ENCODE measurements at places on chromosomes 11 and 22. TPM values are rescaled to one million over a fixed set of nuclear protein-coding genes. Genes with fewer than 3 reads are reported as not detected.
A peak's percentile ranks its signal among the peaks of the same experiment; 100 is the strongest.

- DNase-seq, result no peak
- H3K27me3 ChIP-seq, result no peaks in the 10 kb centered on the region
- no peak overlapping the region for H3K4me3 ChIP-seq
- H3K36me3 ChIP-seq, result no peaks in the 10 kb centered on the region
These were observed 790.5 kb upstream of the LRRC4C start for GRCh38 chr11:42249956-42250355.

DNA sequence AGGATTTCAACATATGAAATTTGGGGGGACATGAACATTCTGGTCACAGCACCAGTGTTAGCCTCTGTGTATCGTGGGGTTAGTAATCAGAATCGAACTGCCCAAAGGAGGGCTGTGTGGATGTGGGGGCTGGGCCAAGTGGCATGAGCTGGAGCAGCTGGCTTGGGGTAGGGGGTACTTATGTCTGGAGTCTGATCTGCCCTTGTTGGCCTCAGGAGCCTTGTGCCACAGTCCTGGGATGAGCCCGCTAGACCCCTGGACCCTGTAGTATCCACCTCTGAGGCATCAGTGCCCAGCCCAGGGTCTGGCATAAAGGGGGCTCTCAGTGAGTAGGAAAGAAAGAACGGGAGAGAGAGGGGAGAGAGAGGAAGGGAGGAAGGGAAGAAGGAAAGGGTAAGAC is 67.3 kb downstream of the LRRC32 start:
- no peak overlapping the region for H3K4me3 ChIP-seq
- peaks cover 8% of the 10 kb centered on the region for H3K4me1 ChIP-seq
- no peak overlapping the region for H3K27ac ChIP-seq
- H3K36me3 ChIP-seq, result no peaks in the 10 kb centered on the region
- peaks cover under 1% of the 10 kb centered on the region for H3K27me3 ChIP-seq

DNA sequence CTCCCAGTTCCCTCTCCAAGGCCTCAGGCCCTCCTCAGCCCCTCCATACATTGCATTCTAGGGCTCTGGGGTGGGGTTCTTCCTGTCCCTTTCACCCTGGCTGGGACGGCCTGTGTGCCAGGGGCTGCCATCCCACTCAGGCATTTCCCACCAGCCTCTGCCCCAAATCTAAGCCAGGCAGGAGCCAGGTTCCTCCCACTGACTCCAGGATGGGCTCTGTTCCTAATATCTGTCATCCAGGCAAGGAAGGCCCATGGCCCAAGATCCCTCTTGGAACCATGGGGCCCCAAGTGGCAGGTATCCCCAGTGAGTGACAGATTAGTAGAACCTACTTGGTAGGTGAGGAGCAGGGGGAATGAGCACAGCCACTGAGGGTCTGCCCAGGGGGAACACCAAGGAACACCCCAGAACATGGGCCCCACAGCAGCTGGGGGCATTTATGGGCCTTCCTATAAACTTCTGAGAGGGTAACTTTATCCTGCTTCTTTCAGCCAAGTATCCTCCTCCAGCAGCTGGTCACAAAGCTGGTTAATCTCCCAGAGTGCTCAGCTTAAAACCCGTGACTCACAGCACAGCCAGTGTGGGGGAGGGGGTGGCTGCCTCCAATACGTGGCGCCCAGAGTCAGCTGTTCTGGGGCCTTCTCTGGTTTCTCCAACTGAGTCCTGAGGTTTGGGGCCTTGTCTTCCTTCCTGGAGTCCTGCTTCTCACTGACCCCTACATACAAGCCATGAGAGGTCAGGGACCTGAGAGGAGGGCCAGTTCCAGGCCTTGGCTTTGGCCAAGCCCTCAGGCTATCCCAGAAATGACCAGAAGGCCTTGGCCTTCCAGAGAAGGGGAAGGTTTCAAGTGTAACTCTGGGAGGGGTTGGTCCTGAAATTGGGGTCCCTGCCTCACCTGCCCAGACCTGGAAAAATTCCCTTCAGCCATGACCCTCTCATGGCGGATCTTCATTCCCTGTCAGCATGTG is 19.9 kb upstream of the MYOD1 start:
- peaks cover 10% of the 10 kb centered on the region for H3K4me1 ChIP-seq
- DNase-seq, result peak; percentile 44
- peaks cover 27% of the 10 kb centered on the region for H3K27me3 ChIP-seq
- H3K4me3 ChIP-seq, result no peak overlapping the region

Gene HOATZ
- not detected for total RNA-seq

- peaks cover 3% of the 10 kb centered on the region for H3K4me1 ChIP-seq
- H3K27ac ChIP-seq, result peak overlapping the region; percentile 47
- peaks cover 54% of the 10 kb centered on the region for H3K36me3 ChIP-seq
- H3K27me3 ChIP-seq, result no peaks in the 10 kb centered on the region
- no peak overlapping the region for H3K4me3 ChIP-seq
These were observed 33.7 kb downstream of the RNF121 start for GRCh38 chr11:71962428-71963038.

DNA sequence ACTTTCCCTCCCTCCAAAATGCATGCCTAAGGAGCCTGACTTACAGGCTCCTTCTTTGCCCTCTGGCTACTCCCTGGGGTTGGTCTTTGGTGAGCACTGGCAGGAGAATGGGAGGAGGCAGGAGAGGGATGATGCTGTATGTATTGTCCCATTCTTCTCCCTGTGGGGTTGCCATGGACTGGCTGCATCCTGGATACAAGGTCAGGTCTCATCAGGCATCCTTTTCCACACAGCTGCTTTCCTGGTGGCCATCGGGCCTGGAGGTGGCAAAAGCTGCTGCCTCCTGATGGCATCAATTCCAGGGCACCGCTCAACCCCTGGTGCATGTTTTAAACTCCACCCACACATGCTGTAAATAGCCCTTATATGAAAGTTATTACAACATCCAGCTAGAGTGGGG is 257.2 kb downstream of the ETS1 start:
- no peaks in the 10 kb centered on the region for H3K4me1 ChIP-seq
- no peak for DNase-seq
- H3K36me3 ChIP-seq, result no peaks in the 10 kb centered on the region

- H3K4me3 ChIP-seq, result no peak overlapping the region
- H3K27ac ChIP-seq, result no peak overlapping the region
- H3K4me1 ChIP-seq, result no peaks in the 10 kb centered on the region
- no peaks in the 10 kb centered on the region for H3K27me3 ChIP-seq
These were observed 13.5 kb downstream of the C11orf97 start for GRCh38 chr11:94525546-94526324.

Gene CCDC86
- 114 TPM for total RNA-seq

Gene OR8D4
- not detected for total RNA-seq

DNA sequence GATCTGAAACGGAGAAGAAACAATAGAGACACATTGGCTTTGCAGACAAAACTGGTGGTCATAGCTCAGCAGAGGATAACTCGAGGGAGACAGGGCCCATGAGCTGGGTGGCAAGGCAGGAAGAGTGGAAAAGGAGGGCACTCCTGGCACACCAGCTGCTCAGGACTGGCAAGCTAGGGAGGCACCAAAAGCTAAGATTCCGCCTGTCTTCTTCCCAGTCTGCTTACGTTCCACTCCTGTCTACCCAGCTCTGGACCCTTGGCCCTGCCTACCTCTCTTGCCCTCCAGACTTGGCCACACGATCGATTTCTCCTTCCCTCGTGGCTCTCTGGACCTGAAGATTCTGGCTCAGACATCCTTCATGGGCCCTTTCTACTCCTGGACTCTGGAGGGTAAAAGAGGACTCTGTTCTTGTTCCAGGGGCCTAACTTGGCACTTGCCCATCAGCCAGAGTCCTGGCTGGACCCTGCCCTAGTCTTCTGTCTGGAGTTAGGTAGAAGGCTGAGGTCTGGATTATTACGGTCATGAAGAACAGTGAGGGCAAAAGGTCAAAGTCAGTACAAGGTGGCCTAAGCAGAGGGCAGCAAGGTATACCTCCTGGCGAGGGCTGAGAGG is 115.2 kb upstream of the PITPNB start:
- H3K36me3 ChIP-seq, result no peaks in the 10 kb centered on the region
- H3K27me3 ChIP-seq, result no peaks in the 10 kb centered on the region
- H3K4me1 ChIP-seq, result peaks cover 24% of the 10 kb centered on the region
- H3K4me3 ChIP-seq, result no peak overlapping the region
- 0 out of 3 replicates have a peak overlapping the region, but pooled peaks have one; percentile 23 for H3K27ac ChIP-seq
- DNase-seq, result no peak

- no peak overlapping the region for H3K27ac ChIP-seq
- no peaks in the 10 kb centered on the region for H3K27me3 ChIP-seq
- DNase-seq, result no peak
- no peaks in the 10 kb centered on the region for H3K36me3 ChIP-seq
- H3K4me3 ChIP-seq, result no peak overlapping the region
- H3K4me1 ChIP-seq, result no peaks in the 10 kb centered on the region
These were observed 86.9 kb upstream of the ANO3 start for GRCh38 chr11:26245046-26245445.

DNA sequence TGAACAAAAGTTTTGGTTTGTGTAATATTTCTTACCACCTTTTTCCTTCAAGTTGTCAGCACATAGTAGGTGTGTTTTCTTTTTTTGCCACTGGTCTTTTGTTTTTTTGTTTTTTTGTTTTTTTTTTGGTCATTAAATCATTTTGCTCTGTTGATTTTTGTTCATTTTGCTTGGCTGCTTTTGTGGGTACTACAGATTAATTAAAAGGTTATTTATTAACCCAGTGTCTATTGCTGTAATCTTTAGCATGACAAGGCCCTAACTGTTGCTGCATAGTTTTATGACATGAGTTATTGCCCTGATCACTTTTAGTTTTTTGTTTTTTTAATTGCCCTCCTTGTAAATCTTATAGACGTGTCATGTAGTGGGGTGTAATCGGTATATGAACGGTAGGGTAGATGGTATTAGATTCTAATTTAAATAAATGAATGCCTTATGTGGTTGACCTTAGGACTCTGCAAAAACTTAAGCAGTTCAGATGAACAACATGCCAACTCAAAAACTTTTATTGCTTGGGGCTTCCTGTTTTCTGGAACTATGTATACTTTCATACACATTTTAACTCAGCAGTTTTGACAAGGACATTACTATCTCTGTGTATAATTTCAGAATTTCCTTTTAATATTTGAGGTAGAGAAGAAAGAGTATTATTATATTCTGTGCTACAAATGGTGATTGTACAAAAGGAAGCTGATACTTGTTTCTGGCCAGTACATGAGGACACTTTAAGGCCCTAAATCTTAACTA is 7.9 kb downstream of the EWSR1 start:
- H3K27me3 ChIP-seq, result no peaks in the 10 kb centered on the region
- H3K4me1 ChIP-seq, result peaks cover 5% of the 10 kb centered on the region
- H3K4me3 ChIP-seq, result no peak overlapping the region
- no peak for DNase-seq
- H3K27ac ChIP-seq, result no peak overlapping the region
- H3K36me3 ChIP-seq, result peaks cover 96% of the 10 kb centered on the region

DNA sequence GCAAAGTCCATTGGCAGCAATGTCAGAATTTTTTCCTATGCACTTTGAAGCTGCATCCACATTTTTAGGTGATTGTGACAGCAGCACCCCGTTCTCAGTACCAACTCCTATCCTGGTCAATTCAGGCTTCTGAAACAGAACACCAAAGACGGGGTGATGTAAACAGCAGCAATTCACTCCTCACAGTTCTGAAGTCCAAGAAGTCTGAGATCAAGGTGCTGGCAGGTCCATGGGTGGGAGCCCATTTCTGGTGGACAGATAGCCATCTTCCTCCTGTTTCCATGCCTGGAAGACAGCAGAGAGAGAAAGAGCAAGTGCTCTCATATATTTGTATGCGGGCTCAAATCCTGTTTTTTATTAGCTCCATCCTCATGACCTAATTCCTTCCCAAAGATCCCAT is 471.2 kb downstream of the BRD1 start:
- H3K27ac ChIP-seq, result no peak overlapping the region
- no peaks in the 10 kb centered on the region for H3K36me3 ChIP-seq
- no peaks in the 10 kb centered on the region for H3K4me1 ChIP-seq

- no peaks in the 10 kb centered on the region for H3K27me3 ChIP-seq
- peaks cover 18% of the 10 kb centered on the region for H3K36me3 ChIP-seq
- no peak for DNase-seq
- no peak overlapping the region for H3K4me3 ChIP-seq
- H3K27ac ChIP-seq, result no peak overlapping the region
These were observed 1.8 kb upstream of the MCAT start for GRCh38 chr22:43144949-43145348.

GRCh38 chr11:86625981-86626380 is 46.4 kb downstream of the ME3 start:
- H3K27ac ChIP-seq, result no peak overlapping the region
- no peak for DNase-seq
- no peaks in the 10 kb centered on the region for H3K36me3 ChIP-seq
- no peaks in the 10 kb centered on the region for H3K4me1 ChIP-seq

Gene PGA5
- total RNA-seq, result not detected

DNA sequence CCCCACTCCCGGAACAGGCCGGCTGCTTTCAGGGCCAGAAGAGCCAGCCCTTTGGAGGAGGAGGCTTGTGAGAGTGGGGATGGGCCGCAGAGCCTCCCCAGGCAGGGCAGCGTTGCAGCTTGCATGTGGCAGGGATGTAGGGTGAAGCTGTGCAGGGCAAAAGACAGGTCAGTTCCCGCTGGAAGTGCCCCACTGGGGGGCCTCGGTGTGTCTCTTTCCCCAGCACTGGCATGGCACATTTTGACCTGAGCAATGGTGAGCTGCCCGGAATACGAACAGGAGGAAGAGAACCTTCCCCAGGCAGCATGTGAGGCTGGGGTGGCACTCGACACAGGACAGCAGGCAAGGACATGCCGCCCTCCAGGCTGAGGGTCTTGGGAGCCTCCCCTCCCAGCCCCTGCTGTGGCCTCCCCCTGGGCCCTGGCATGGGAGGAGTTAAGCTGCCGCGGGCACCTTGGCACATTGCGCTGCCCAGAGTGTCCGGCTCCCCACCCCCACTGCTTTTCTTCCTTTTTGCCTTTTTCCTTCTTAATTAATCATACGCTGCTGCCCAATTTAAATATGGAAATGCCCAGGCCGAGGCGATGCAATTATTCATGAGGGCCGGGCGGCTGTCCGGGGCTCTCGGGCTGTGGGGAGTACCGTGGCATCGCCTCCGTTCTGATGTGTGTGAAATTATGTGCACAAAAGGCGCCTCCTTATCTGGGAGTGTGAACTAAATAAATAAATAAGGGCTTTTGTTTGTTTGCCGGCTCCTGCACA is 76.0 kb upstream of the WNT7B start:
- H3K27ac ChIP-seq, result no peak overlapping the region
- H3K36me3 ChIP-seq, result no peaks in the 10 kb centered on the region
- no peak for DNase-seq
- H3K27me3 ChIP-seq, result no peaks in the 10 kb centered on the region
- peaks cover 21% of the 10 kb centered on the region for H3K4me1 ChIP-seq
- H3K4me3 ChIP-seq, result no peak overlapping the region

GRCh38 chr11:111586388-111586831 is 15.8 kb upstream of the SIK2 start:
- no peaks in the 10 kb centered on the region for H3K4me1 ChIP-seq
- 0 out of 3 replicates have a peak, but pooled peaks cover 2% of the 10 kb centered on the region for H3K27me3 ChIP-seq
- no peak overlapping the region for H3K4me3 ChIP-seq
- H3K36me3 ChIP-seq, result no peaks in the 10 kb centered on the region

GRCh38 chr11:8717876-8718753 is 35.5 kb downstream of the RPL27A start:
- H3K27me3 ChIP-seq, result peaks cover 28% of the 10 kb centered on the region
- H3K4me1 ChIP-seq, result peaks cover 5% of the 10 kb centered on the region
- no peak for DNase-seq
- H3K4me3 ChIP-seq, result no peak overlapping the region

DNA sequence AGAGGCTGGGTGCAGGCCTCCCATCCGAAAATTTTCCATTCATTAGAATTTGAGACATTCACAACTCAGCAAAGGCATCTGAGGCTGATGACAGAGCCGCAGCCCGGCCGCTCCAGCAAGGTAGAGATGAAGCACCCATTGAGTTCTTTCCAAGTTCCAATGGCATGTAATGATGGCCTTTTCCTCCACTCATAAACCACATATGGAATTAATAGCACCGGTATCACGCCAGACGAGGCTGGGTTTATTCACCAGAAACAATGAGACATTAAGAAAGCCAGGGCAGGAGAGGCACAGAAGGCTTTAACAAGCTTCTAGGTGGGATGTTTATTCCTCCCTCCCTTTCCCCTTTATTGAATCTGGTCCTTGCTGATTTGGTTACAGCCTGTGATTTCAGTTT is 534.4 kb downstream of the MN1 start:
- no peaks in the 10 kb centered on the region for H3K4me1 ChIP-seq
- no peaks in the 10 kb centered on the region for H3K36me3 ChIP-seq
- H3K27ac ChIP-seq, result no peak overlapping the region

Gene C22orf42
- total RNA-seq, result not detected

Gene RFPL1
- not detected for total RNA-seq

Data from K562 (cell line).